ENCODE measurements at places on chromosomes 13 and 19.

DNA sequence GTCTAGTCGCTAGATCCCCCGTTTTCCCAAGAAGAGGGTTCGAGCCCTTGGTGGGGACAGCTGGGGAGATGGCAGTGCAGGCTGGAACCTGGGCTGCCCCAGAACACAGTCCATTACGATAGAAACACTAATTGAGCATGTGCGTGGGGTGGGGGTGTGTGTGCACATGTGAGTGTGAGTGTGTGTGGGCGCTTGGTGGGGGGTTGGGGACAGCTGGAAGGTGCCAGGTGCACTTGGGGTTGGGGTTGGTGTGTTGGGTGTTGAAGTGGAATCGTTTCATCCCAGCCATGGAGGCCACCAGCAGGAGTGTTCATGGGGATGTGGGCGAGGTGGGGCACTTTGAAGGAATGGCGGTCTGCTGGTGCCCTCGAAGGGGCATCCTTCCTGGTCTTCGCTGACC lies 18.1 kb upstream of the NPAS1 start:
- no peak for DNase-seq

DNA sequence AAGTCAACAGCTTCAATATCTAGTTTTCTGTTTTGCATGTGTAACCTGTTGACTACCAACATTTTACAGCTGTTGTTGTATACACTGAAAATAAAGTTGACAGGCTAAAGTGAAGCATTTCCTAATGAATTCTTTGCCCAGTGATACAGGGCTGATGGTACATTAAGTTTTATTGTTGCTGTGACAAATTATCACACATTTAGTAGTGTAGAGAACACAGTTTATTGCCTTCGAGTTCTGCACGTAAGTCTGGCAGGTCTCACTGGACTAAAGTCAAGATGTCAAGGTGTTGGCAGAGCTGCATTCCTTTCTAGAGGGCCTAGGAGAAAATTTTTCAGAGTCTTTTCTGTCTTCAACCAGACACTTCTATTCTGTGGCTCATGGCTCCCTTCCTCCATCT lies 184.2 kb downstream of the SLITRK6 start:
- no peak for DNase-seq

DNA sequence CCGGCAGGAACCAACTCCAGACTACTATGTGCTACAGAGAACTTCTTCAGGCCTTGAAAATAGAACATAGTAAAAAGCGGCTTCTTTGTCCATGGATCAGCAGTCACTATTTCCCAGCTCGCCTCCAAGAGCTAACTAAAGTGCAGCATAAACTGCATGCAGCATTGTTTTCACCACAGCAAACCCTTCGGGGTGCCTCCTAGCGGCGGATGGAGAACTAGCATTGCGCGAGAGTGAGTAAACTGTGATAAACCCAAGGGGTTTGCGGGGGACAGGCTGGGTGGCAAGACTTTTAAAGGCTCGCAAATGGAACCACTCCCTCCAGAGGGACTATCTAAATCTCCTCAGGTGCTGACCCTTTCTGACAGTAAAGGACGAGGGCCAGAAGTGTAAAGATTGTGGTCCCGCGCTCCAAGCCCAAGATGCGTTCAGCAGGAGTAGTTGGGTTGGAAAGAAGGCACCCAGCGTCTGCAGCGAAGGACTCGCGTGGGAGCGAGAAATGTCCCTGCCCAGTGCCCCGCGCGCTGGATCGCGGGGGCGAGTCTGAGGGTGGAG lies 21.5 kb upstream of the SGCG start:
- no peak for DNase-seq

- DNase-seq: no peak
Measured at GRCh38 chr13:43664700-43665191, 122.0 kb downstream of the ENOX1 start.

DNA sequence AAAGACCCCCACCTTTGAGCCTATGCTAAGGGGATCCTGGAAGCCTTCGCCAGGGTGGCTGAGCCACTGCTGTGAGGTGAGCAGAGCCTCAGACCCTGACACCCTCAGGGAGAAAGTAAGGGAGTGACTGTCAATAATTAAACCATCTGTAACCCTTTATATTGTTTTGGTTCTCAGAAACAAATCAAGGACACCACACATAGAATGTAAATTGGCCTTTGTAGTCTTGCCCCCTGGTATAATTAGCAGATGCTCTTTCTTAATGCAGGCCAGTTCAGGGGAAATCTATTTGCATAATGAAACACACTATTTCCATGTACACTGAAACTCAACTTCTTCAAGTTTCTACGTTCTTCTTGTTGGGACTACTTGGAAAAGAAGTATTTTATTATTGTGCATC lies 127.7 kb upstream of the EDNRB start:
- no peak for DNase-seq

- no peak for DNase-seq
Measured at GRCh38 chr19:36876993-36877938, 26.6 kb downstream of the ZNF345 start.

- DNase-seq: no peak
Measured at GRCh38 chr13:76489274-76489673, 396.9 kb downstream of the KCTD12 start.

GRCh38 chr13:110758195-110758805 lies 44.8 kb downstream of the ING1 start:
- DNase-seq: no peak

DNA sequence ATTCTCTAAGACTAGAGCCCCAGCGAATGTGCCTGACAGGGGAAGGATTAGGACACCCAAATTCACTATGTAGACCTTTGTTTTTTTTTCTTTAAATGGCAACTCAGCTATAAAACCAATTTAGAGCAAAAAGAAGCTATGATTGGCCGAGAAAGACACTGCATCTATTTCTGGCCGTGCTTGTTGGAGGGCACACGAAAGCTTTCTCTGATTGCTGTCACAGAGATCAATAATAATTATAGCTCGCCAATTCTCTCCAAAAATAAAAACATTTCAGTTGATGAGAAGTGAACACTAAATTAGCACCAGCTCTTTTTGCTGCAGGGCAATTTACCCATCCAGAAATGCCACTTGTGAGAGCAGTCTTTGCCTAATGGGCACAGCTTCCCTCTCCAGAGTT lies 31.2 kb downstream of the CBY2 start:
- DNase-seq: no peak

DNA sequence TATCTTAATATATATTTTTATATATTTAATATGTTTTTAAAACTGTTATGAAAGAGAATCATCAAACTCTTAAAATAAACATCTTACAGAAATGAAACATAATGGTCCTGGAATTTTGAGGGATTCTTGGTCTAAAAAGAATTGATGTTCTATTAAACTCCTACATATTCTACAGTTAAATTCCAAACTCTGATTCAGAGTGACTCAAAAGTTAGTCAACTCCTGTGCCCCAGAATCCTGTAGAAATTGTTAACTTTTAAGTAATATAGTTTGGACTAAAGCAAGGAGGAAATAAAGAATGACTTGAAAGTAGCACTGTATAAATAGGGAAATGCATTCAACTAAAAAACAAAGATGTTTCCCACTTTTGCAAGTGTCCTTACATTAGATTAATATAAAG lies 47.7 kb downstream of the FNDC3A start:
- DNase-seq: no peak

DNA sequence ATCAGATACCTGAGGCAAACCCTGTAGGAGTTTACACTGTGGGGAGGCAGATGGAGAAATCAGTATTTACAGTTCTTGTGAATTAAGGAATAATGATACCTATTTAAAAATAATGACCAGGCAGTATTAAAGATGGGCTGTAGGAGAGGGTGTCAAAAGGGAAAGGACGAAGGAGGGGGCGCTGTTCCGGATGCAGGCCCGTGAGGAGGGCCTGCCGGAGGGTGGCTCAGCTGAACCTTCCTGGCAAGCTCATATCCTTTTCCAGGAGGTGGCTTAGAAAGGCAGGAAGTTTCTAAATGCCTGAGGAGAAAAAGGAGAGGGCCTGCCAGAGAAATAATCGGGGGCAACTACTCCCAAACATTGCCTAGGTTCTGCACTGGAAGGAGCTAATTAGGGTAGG lies 46.6 kb downstream of the MBNL2 start:
- DNase-seq: no peak

- DNase-seq: no peak
Measured at GRCh38 chr13:105513448-105513847, 1022.0 kb downstream of the EFNB2 start.

GRCh38 chr13:86020351-86021002 lies 221.3 kb upstream of the SLITRK6 start:
- DNase-seq: no peak

- no peak for DNase-seq
Measured at GRCh38 chr13:61470786-61471185, 55.1 kb upstream of the PCDH20 start.

- no peak for DNase-seq
Measured at GRCh38 chr13:113408562-113408961, 44.6 kb upstream of the GRTP1 start.

DNA sequence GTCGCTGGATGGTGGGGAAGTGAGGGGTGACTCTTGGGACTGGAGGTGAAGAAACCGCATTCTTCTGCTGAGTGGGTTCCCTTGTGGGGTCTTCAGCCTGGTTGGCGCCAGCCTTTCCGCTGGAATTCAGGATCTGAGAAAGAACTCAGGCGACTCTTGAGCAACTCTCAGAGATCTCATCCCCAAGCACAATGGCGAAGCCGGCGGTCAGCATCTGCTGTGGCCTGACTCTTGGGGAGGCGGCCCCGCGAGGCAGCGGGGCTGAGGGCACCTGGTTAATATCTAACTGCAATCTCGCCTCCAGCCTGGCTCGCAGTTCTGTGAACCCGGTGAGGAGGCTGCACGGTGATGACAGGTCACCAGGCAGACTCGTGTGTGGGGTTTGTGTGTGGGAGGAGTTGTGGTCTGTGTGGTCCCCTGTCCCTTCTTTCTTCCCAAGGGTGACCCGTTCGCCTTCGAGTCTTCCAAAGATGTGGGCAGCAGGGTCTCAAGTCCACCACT lies 883 bp downstream of the ZNF441 start:
- no peak for DNase-seq

DNA sequence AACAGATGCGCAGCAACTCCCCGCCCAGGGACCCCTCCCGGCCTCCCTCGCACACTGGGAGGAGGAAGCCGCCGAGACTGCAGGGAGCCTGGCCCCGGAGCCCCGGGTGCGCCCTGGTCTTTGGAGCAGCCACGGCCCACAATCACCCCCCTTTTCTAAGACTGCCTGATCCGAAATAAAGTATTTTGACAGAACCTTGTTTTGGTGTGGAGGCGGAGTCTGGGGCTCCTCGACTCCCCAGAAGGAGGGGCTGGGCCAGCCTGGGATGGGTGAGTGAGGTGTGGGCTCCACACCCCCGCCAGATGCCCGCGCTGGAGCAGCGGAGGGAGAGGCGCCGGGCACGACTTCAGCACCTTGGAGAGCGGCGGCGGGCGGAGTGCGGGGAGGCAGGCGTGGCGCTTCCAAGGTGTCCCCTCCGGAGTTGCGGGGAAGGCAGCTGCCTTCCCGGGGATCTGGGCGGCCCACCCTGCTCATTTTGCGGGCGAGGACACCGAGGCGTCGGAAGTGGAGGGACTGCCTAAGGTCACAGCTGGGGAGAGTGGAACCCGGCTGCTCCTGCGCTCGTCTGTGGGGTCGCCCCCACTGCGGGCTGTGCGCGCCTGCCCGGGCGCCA lies 9.4 kb downstream of the SIRT6 start:
- no peak for DNase-seq

- peak; percentile 59 for DNase-seq
Measured at GRCh38 chr19:48415395-48415794, 21.9 kb downstream of the GRIN2D start.

DNA sequence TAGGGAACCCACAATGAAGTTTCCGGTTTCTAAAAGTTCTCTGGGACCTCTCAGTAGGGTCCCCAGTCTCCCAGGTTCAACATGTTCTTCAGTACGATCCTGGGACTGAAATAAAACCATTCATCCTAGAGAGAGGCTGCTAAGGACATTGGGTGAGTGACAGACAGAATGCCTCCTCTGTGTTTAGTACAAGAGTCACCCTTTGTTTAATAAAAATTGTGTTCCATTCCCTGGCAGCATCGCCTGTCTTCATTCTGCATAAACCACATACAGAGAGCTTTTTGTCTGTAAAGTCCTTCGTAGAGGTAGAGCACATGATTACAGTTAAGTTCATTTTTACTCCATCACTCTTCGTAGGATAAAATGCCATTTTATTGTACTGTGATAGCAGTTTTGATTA lies 95.3 kb upstream of the GPR12 start:
- no peak for DNase-seq

GRCh38 chr19:45151320-45151719 lies 9.5 kb downstream of the NKPD1 start:
- no peak for DNase-seq

DNA sequence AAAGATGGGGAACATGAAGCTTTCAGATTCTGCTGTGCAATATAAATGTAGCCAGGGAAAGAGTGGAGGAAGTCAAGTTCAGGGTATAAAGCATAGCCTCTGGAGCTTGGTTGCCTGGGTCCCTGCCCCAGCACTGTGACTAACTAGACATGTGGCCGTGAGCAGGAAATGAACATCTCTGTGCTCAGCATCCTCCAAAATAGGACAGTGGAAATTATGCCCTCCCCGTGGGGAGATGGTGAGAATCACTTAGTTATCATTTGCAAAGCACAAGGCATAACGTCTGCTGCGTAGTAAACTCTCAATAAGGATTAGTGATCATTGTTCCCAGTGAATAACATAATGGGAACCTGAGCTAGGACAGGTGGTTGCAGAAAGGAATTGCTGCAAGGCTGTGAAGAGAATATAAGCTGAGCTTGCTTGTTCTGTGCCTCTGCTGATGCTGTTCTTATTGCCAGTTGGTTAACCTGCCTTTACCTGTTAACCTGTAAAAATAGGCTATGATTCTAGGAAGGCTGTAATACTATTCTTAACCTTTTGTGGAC lies 441.0 kb downstream of the COG6 start:
- DNase-seq: no peak

DNA sequence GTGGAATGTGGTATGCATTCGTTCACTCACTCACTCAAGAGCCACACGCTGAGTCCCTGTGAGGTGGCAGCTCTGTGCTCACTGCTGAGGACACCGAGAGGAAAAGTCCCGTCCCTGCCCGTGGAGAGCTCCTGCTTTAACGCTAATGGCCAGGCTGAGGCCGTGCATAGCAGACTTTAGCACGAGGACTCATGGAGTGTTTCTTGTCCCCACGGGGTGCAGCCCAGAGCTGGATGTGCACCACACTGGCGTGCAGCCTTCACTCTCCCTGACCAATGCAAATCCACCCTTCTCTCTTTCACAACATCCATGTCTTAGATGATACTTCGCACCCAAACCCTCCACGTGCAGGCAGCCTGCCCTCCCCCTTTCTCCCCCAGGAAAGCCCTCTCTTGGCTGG lies 159.6 kb upstream of the ZNF536 start:
- DNase-seq: no peak

DNA sequence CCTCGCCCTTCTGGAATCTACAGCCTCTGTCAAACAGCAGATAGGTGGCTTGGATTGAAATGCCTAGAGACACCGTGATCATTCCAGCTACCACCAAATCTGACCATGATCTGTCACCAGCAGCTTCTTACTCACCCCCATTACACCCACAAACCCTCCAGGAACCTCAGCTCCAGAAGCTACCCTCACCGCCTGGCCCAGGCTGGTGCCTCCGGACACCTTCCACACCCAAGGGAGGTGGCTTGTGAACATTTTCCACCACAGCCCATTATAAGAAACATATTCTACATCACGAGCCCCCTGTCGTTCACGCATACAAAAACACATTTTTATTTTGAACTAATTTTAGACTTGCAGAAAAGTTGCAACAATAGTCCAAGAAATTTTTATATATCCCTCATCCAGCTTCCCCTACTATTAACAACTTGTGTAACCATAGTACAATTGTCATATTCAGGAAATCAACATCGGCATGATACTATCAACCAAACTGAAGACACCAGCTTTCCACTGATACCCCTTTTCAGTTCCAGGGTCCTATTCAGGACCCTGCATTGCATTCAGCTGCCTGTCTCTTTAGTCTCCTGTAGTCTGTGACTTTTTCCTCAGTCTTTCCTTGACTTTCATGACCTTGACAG lies 15.4 kb upstream of the UBE2L5 start:
- DNase-seq: no peak

Data from NK-92 treated with Interleukin-12 subunit alpha and Interleukin-12 subunit beta, amount 100 ng/mL, for 24 hours (cell line).